ENCODE measurements at places on chromosomes 2 and 18. TPM values are rescaled to one million over a fixed set of nuclear protein-coding genes. Genes with fewer than 3 reads are reported as not detected.

The SERPINB3 gene
- total RNA-seq: 32.5 TPM

The SATB2 gene
- 0.68 TPM for total RNA-seq

The BIN1 gene
- total RNA-seq: 20.8 TPM

The ANKRD53 gene
- total RNA-seq: not detected

The HRH4 gene
- 0.21 TPM for total RNA-seq

The CAD gene
- 61.9 TPM for total RNA-seq

The EMILIN1 gene
- 0.34 TPM for total RNA-seq

The AQP4 gene
- 0.14 TPM for total RNA-seq

The SETBP1 gene
- total RNA-seq: 5.3 TPM

The PRSS56 gene
- total RNA-seq: not detected

The HOXD8 gene
- total RNA-seq: not detected

The CLEC4F gene
- not detected for total RNA-seq

The EHD3 gene
- 1.4 TPM for total RNA-seq

The NAGK gene
- total RNA-seq: 57.7 TPM

The STK16 gene
- 25.3 TPM for total RNA-seq

The SKOR2 gene
- not detected for total RNA-seq

The SLC8A1 gene
- total RNA-seq: 7.2 TPM

The CPO gene
- not detected for total RNA-seq

The POTEI gene
- not detected for total RNA-seq

The MAP3K19 gene
- not detected for total RNA-seq

The WDSUB1 gene
- total RNA-seq: 21.6 TPM

The RAB11FIP5 gene
- total RNA-seq: 23.6 TPM

The ACVR1C gene
- total RNA-seq: 0.34 TPM

The SPP2 gene
- total RNA-seq: not detected

The RAB17 gene
- total RNA-seq: 1.5 TPM

The OSR1 gene
- total RNA-seq: 1.7 TPM

The CNRIP1 gene
- total RNA-seq: not detected

The IL1RL2 gene
- total RNA-seq: 3.1 TPM

The RAB6D gene
- total RNA-seq: under 0.01 TPM

The ZBTB14 gene
- total RNA-seq: 9.2 TPM

The LCT gene
- total RNA-seq: not detected

The VWA3B gene
- 0.07 TPM for total RNA-seq

The NXPH2 gene
- total RNA-seq: not detected

The SAG gene
- not detected for total RNA-seq

The PLEK gene
- not detected for total RNA-seq

The PPP1R1C gene
- 0.68 TPM for total RNA-seq

The CYTIP gene
- not detected for total RNA-seq

The IKZF2 gene
- 4.1 TPM for total RNA-seq
